H4 (cell line): ENCODE measurements at places on chromosomes 1 and 21. TPM values are rescaled to one million over a fixed set of nuclear protein-coding genes. Genes with fewer than 3 reads are reported as not detected.

DNA sequence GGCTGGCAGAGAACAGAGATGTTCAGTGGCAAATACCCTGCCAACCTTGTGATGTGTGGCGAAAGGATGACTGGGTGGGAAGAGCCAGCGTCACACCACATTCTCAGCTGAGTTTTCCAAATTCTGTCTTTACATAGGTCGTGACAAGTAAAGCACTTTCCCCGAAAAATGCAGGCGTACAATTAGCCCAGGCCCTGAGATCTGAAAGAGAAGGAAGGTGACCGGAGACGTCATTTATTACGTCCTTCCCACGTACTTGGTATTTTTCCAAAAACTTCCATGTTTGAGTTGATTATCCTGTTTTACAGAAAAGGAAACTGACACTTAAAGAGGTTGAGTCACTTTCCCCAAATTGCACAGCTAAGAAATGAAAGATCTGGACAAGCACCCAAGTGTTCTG lies 413.3 kb downstream of the PRDM2 start:
- no peak for DNase-seq

ST6GALNAC3 gene
- 4.6 and 11.4 TPM in 2 replicates for total RNA-seq

- no peak for DNase-seq
These were observed 87.8 kb upstream of the MAP1LC3C start for GRCh38 chr1:242086706-242087105.

DNA sequence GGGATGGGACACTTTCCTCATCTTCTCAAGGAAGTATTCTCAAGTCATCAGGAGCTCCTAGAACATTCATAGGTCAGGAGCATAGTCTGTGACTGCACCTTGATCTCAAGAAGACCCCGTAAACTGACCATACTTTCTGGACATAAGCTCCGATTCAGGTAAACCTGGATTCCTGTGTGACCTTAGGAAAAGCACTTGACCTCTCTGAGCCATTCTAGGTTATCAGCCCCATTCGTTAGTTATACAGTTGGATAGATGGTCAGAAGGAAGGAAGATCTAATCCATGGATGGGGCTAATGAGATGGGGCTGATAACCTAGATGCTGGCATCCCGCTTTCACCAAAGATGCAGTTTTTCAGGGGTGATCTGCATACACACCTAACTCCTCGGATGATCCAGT lies 114.3 kb downstream of the EPHB2 start:
- DNase-seq = no peak

CORT gene
- total RNA-seq = 0.41 TPM in 1 of 2 replicates, not detected in the other

DNA sequence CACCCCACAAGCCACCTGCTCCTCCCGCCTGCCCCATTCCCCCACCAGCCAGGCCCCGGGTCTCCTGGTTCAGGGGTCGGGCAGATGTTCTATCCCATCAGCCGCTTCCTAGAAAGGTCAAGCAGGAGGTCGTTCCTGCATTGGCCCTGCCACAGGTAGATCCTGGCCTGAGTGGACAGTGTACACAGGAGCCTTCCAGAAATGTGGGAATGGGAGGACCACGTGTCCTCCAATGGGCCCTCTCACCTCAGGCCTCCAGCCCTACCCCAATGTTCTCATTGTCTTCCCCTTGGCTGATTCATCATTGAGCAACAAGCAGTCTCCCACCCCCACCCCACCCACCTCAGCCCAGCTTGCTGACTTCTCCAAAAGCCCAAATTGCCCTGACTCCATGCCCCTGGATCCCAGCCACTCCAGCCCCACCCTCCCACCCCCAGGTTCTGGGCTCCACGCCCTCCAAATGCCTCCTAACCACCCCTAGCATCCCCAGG lies 2.1 kb downstream of the S100A16 start:
- no peak for DNase-seq

GRCh38 chr1:2534687-2535441 lies 4.8 kb upstream of the HES5 start:
- no peak for DNase-seq

DNA sequence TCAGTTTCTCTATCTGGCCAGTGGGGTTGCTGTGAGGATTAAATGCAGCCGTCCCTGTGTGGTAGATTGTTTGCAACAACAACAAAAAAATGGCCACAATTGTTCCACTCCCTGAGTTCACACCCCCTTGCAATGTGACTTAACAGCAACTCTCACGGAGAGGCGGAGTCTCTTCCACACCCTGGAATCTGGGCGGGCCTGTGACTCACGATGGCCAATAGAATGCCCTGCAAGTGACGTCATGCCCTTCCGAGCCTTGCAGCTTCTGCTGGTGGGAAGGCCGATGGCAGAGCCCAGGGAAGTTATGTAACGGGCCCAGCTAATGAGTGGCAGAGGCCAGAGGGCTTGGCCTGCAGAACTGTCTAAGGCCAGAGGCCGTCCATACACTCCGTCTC lies 87.9 kb downstream of the RIPK4 start:
- peak; percentile 100 for DNase-seq

GRCh38 chr1:29858646-29859045 lies 622.3 kb downstream of the PTPRU start:
- DNase-seq = no peak
